Body of pancreas (tissue), 4 donors: ENCODE measurements at places on chromosomes 6 and 20.

DNA sequence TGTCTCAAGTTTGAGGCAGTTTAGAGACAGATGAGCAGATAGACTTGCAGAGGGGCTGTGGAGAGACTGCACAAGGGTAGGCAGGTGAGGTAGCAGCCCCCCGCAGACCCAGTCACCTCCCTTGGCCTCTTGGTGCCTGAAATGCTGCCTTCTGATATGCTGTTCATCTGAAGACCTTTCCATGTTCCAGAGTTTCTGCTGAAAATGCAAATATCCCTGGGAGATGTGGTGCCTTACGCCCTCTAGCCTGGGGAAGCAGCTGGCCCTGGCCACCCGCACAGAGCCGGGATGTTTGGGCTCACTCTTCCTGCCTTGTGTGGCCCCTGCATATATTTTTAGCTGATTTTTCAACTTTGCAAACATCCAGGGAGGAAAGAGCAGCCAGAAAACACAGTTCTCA lies 51.4 kb downstream of the TMEM242 start:
- no peak for DNase-seq

DNA sequence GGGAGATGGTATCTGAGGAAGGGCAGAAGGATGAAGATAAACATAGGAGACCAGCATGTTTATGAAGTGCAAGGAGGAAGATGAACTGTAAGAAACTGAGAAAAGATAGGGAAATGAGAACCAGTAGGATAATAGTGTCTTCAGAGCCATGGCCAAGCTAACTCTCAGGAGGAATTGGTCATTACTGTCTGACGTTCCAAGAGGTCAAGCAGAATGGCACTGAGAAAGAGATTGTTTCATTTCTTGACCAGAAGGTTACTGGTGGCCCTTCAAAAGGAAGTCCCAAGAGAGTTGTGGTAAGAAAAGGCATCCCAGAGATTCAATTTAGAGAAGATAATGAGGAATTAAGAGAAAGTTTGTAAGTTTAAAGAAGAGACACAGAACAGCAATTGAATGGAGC lies 47.5 kb downstream of the EYA4 start:
- no peak for DNase-seq

GRCh38 chr6:90286884-90287488 lies 9.7 kb downstream of the BACH2 start:
- DNase-seq = peak; percentile 25

DNA sequence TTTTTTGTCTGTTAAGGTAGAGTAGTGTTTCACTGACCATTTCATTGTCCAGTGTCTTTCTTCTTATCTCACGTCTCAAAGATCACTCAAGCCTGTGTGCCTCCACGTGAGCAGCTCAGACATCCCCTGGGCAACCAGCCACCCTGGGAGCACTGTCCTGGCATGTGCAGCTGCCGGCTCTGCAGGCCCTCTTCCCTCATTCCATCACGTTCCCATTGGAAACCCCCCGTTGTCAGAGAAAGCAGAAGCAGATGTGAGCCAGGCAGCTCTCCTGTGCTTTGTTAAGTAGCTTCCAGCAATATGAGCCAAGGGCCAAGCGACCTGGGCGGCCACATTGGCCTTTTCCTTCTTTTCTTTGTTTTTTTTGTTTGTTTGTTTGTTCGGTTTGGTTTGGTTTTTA lies 233.2 kb upstream of the SYNDIG1 start:
- no peak for DNase-seq

DNA sequence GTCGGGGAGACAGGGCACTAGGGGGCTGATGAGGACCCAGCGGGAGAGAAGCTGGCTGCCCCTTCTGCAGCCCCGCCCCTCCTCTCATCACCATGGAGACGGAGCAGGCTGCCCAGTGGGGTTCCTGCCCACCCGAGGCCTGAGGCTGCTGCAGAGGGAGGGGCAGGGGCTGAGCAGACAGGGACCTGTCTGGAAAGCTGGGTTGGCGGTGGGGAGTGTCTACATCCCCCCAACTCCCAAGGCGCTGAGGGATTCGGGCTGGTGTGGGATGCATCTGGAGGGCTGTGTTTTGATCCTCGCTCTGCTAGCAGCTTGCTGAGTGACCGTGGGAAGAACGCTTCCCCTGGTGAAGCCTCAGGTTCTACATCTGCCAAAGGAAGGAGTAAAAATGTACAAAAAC lies 1.2 kb upstream of the BPI start:
- DNase-seq = no peak

DNA sequence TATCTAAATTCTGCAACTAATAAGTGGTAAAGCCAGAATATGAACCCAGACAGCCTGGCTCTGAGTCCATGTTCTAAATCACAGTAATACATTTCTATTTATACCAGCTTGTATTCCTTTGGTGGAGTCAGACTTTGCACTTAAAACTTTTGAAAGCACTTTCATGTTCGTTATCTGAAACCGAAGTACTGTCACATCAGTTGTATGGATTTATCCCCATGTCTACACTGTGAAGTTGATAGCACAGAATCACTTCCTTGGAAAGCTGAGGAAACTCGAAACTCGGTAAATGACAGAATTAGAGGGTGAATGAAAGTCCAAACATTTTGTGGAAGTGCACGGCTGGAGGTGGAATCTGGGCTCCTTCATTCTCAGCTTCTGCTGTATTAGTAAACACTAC lies 28.3 kb upstream of the CTAGE9 start:
- DNase-seq = no peak

DNA sequence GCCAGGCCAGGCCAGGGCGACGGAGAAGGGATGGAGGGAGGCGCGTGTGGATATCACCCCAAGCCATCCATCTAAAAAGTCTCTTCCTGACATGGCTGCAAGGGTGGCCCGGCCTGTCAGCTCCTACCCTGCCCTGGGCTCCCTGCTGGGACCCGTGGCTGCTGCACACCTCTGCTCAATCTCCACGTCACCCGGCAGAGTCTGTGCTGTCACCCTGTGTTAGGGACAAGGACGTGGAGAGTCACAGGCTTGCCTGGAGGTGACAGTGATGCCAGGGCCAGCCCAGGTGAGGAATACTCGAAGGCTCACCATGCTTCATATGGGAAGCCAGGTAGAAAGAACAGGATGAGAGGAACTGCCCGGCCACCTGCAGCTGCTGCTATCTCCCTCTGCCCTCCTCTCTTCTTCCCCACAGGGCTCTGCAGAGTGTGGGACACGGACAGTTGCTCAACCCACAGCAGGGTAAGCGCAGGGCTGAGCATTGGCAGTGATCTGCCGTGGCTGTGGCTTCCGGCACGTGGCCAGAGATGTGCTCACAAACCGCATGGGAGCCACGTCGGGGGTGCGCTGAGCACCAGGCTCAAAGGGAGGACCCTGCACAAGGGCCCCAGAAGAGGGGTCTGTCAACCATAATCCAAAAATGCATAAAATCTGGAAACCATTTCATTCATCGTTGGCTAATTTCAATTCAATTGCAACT lies 214.3 kb downstream of the DLL1 start:
- DNase-seq = no peak

GRCh38 chr6:72260489-72260888 lies 361.4 kb upstream of the KCNQ5 start:
- DNase-seq = no peak

GRCh38 chr6:73176057-73176456 lies 49.2 kb downstream of the KHDC1L start:
- no peak for DNase-seq

DNA sequence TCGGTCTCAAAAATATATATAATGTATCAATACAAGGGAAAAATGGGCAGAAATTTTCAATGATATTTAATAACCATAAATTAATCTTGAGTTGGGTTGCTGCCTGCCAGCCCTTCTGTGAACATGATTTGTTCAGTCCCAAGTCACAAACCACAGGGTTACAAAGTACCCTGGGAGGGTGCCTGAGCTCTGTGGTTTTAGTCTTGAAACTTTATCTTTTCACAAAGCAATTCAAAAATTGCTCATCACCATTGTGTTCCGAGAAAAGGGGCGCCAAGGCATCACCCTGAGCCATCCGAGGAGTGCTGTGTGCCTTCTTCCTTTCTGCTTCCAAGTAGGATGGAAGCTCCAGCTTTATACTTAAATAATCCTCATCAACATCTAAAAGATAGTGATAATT lies 141.6 kb upstream of the AKAP12 start:
- DNase-seq = no peak

DNA sequence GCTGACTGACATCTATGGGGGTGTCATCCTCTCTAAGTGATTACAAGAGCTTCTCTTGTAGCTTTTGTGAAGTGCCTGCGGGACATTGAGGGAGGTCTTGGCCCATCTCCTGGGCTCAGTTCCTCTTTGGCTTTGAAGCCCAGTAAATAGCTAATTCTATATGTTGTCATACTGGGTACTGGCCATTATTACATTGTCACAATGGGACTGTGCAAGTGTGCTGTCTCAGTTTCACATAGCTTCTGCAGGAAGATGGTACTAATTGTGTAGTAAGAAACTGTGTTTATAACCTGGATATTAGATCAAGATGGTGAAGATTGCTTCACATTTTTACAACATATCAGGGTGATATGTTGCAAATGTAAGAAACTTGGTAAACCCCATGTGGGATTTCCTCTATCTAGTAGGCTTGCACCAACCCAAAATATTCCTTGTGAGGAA lies 19.9 kb downstream of the SPINT3 start:
- DNase-seq = no peak

DNA sequence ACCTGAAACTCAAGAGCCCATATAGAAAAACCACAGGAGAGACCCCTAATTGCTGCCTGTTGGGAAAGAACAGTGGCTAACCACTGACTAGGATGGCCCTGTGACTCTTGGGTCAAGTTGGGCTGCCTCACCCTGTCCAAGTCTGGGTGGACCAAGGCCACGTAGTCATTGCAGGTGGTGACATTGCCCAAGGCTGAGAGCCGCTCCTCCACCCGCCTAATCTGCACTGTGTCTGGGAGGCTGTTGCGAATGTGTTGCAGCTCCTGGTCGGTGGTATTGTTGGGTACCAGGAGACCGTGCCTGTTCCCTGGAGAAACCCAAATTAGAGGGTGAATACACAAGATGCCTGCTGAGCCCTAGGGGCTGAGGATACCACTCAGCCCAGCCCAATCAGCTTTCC lies 2.6 kb upstream of the MMP24OS start:
- DNase-seq = no peak

DNA sequence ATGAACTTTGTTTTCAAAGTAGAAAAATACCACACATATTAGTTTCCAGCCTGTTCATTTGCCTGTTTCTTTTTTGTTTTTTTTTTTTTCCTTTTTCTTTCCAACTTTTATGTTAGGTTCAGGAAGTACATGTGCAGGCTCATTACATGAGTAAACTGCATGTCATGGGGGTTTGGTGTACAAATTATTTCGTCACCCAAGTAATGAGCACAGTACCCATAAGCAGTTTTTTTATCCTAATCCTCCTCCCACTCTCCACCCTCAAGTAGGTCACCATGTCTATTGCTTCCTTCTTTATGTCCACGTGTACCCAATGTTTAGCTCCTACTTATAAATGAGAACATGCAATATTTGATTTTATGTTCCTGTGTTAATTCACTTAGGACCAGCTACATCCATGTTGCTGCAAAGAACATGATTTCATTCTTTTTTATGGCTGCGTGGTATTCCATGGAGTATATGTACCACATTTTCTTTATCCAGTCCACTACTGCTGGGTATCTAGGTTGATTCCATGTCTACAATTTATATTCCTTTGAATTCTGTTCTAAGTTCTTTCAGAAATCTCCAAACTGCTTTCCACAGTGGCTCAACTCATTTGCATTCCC lies 31.8 kb downstream of the SNX14 start:
- DNase-seq = no peak

GRCh38 chr6:11317885-11318771 lies 85.7 kb upstream of the NEDD9 start:
- peak; percentile 51 for DNase-seq
